ENCODE measurements at places on chromosomes 2 and 18.

DNA sequence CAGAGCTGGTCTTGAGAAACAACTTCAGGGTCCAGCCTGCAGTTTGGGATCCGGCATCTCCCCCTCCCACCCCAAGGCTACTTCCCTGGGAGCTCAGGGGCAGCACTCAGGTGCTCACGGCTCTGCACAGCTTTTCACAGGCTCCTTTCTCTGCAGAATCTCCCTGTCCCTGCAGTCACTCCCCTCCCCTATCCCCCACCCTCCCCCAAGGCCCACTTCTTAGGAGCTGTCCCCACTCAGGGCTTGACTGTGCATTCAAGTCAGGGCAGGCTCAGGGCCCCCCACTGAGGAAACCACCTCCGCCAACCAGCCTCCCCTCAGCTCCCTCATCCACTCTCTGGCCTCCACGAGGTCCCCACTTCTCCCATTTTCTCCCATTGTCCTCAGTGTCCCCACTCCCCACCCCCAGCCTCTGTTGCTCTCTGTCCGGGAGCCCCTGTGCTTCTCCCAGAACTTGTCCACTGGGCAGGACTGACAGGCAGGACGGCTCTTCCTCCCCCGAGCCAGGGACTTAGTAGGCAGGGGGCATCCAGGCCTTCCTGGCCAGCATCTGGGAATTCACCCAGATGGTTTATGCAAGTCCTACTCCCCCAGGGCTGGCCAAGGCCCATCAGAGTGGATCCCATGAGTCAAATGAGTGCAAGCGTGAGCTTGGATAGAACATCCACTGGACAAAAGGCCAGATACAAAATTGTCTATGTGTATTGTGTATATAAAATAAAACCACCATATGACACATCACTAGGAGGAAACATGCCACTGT is 7.6 kb downstream of the NMUR1 start:
- DNase-seq = no peak

GRCh38 chr2:20566331-20566730 is 84.6 kb downstream of the HS1BP3 start:
- DNase-seq = no peak

DNA sequence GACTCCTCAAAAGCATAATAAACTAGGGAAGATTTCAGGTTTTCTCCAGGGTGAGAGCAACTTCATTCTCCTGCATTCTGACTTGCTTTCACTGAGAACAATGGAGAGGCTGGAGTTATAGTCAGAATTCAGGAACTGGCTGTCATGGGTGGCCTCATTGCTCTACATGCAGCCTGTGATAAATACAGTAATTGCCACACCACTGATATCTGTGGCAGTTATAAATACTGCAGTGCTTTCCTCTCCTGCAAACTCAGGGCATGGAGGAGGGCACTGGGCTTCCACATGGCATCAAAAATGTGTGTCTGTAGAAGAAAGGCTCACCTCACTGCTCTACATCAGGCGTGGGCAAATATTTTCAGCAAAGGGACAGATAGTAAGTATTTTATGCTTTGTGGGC is 510.2 kb downstream of the ZNF516 start:
- DNase-seq = no peak

DNA sequence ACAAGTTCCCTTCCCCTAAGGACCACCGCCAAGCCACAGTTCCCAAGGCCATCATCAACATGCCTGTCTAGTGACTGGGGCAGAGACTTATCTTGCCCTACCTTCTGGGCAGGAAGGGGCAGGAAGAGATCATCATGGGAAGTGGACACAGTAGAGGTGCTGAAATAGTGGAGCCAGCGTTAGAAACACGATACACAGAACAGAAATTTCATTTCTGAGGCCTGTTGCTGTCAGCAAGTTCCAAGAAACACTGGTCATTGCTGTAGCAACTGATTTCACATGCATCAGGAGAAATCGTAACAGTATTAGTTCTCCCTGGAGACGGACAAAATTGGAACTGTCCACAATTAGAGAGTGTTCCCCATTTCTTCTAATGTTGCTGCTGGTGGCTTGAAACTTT is 83.0 kb downstream of the COLEC12 start:
- DNase-seq = no peak

DNA sequence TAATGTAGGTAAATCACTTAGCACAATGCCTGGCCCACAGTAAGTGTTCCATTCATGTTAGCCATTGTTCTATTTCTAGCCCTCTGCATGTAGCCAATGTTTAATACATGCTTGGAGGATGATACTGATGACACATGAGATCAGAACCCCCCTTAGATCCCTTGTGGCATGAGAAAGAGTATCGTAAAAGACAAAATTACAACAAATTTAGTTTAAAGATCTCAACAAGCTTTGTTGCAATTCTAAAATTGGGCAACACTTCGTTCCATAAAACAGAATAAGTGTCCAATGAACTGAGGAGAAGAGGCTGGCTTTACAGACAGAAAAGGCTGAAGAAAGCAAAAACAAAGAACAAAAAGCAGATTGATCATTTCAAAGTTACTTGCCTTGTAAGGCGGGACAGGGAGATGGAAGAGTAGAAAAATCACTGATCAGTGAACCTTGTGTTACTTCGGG is 148.7 kb upstream of the SLC1A4 start:
- DNase-seq = no peak

DNA sequence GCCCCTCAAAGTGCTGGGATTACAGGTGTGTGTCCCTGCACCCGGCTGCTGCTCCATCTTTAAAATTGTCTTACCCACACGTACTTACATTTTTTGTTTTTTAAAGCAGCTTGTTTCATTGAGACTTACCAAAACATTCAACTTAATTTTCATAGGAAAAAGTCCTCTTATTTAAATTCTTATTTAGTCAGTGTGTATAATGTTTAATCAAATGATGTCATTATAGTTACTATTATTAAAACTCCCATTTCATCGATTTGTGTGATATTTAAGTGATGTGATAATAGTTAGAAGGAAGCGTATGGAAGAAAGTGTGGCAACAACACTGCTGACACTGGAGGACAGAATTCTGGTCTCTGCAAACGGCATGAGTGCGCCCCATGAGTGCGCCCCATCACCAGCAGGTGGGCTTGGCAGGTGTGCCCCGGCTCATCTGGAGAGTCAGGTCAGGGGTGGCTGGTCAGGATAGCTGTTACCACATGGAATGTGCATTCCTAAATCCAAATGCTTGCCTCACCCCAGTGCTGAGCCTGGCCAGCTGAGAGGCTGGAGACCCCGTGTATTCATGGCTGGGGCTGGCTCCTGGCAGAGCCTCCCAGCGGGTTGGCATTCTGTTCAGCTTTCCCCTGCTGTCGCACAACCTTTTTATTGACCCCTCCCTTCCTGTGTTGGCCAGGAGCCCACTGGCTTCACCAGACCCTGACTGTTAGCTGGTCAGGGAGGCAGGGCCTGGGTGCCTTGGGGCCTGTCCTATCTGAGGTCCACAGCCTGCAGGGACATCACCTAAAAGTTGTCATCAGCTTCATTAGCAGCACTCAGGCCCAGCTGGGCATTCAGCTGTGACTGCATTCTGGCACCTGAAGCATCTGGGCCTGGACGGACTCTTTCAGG is 79.7 kb downstream of the AGAP1 start:
- DNase-seq = no peak

DNA sequence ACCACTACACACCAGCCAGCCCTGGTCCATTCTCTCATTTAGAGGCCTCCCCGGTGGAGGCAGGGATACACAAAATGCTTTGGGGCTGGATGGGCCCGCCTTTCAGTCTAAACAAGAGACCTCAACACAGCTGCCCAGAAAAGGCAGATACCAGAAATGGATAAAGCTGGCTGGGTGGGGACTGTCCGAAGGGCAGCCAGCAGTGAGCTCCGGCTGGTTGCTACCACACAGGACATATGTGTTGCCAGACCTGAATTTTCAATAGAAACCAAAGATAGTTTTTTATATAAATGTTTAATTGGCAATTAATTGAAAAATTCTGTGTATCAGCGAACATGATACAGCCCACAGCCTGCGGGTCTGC is 1.4 kb downstream of the GPBAR1 start:
- DNase-seq = no peak

GRCh38 chr2:207885010-207885409 is 115.3 kb upstream of the FZD5 start:
- no peak for DNase-seq

DNA sequence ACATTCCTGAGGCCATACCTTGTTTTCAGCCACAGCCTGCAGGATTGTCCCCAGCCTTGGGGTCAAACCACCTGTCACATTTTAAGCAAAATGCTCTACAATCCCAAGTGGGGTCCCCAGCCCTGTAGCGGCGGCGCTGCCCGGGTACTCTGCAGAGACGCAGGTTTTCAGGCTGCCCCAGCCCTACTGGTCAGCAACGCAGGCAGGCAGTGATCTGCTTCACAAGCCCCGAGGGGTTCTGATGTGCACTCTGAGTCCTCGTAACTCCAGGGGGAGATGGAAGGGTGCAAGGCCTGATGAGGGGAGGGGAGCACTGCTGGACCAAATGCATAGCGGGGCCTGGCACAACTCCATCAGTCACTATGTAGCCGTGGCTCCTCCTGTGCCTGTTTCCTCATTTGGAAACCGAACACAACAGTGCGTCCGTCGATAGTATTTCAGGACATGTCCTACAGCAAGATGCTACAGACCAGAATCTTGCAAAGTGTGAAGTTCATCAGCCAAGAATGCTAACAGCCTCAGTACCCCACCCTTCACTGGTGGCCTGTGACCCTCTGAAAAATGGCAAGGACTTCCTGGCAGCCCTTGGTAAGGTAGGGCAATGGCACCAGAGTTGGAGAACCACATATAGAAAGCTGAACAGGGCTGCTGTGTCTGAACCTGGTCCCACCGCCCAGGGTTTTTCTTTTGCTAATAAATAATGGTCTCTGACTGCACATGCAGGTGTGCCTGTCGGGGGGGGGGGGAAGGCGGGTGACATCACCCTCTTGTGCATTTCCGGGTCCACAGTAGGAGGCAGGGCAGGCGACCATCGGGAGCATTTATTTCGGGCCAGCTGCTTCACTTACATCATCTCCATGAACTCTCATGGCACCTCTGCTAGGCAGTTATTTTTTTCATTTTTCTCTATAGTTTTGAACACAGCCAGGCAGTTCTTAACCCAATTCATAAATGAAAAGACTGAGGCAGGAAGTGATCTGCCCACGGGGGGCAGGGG is 50.6 kb upstream of the TFCP2L1 start:
- no peak for DNase-seq

GRCh38 chr2:156615836-156616322 is 179.7 kb downstream of the GPD2 start:
- no peak for DNase-seq

DNA sequence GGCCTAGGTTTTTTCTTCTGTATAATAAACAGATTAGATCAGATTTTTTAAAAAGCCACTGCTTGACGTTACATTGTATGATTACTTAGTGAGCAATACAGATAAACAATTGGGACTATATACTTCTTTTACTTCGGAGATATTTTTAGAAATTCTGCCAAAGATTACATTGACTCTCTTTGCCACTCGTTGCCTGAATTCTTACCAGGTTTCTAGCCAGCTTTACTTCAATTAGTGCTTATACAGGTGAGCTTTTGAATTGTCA is 156.6 kb downstream of the HAUS1 start:
- no peak for DNase-seq

DNA sequence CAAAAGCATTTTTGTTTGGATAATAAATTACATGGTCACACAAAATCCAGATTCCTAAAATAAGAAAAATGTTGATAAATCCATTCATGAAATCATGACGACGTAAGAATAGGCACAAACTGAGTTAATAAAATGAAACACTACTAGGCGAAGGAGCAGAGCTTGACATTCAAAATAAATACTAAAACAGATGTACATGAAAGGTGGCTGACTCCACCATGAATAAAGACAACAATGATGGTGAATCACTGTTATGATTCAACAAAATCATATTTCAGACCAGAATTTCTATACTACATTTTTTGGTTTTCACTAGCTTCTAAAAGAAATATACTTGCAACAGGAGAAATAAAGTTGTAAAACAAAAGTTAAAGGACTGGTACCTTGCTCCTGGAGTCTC is 122.0 kb upstream of the RNU4ATAC start:
- DNase-seq = no peak

DNA sequence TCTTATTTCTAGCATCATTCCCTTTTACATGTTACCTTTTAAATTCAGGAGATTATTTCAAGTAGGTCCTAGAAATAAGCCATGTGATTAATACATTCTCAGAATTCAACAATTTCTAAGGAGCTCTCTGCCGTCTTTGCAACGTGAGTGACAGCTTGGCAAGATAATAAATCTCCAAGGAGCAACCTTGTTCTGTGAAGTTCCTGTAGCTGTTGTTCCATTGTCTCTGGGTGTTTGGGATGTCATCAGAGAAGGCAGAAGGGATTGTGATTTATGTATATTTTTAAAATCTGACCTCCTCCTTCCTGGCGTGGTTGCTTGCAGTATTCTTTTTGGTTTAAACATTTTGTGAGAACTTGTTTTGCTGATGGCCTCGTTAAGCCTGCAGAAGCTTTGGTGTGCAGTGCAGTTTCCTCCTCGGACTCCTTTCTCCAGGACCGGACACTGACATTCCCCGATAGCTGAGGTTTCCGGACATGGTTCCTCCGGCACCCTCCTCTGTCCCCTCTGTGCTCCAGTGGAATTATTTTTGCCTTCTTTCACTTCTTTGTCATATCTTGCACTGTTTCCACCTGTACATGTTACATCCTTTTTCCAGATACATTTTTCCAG is 33.7 kb downstream of the RAMP1 start:
- DNase-seq = no peak

DNA sequence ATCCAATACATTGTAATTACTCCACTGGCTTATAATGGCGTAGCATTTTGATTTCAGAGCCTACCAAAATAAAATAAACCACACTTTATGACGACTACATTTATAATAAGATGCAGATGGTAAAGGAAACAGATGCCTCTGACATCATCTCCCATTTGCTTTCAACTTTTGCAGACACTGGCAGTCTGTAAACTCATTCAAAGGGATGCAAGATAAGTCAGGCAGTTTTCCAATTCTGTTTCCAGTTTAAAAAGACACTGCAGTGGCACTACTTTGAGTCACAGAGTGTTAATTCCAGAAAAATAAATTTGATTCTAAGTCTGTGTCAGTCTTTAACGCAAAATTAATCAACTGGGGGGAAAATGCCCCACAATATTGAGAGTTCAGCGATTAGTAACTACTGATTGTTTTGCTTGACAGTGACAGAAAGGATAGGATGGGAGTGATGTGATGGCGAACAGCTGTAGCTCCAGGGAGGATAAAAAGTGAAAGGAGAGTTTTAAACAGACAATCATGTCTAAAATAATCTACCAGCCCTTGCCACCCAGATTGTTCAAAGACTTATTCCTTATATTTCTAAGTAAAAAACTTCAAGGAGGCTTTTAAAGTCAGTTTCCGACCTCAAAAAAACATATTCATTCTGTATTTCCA is 6.7 kb downstream of the DSEL start:
- DNase-seq = no peak

- DNase-seq = no peak
Observed at GRCh38 chr2:23621616-23622015, 236.6 kb downstream of the KLHL29 start.

DNA sequence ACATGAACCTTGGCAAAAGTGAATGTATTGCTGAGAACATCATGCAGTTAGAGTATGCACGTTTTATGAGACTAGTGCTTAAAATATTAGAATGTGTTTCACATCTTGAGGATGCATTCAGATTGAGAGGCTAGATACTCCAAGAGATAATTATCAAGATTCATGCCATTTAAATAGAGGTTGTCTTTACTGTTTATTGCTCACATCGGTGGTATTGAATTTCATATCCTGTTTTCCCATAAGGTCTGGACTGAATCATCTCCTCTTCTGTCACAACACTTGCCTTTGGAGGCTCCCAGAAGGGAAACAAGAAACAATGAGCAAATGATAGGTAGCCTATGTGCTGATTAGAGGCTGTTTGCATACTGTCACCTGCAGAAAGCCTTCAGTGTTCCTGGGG is 83.8 kb downstream of the CLHC1 start:
- no peak for DNase-seq
